Stimulated activated CD8-positive, alpha-beta memory T cell treated with anti-CD3 and anti-CD28 coated beads, Interleukin-15, amount 100 ng/mL, for 4 hours (primary cell): ENCODE measurements at places on chromosomes 4 and X.

GRCh38 chrX:53713987-53714579, 27.6 kb upstream of the HUWE1 start:
- DNase-seq, result no peak

DNA sequence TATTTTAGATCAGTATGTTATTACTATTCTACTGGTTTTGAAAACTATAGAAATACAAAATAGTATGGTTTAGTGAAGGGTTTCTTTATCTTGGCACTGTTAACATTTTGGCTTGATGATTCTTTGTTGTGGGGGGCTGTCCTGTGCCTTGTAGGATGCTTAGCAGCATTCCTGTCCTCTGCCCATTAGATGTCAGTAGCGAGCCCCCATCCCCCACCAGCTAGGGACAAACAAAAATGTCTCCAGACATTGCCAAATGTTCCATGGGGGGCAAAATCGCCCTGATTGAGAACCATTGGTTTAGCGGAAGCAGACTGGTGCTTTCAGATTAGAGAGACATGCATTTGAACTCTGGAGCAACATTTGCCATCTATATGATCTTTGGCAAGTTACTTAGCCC, 23.3 kb downstream of the SPARCL1 start:
- no peak for DNase-seq

DNA sequence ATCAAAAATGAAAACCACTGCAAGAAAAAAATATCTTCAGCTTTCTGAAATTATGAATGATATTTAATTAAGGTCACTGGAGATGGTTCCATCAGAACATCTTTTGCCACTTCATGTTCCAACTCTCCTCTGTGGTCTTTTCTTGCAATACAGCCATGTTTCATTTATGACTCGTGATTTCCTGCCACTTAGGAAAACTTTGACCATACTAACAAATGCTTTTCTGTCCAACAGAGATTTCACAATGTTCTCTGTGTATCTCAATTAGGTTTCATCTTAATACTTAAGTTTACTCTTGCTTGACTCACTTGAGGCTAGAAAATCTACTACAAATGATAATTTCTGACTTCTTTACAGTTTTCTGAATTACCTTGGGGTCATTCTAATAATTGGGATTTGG, 330.9 kb downstream of the CXXC4 start:
- DNase-seq, result no peak

DNA sequence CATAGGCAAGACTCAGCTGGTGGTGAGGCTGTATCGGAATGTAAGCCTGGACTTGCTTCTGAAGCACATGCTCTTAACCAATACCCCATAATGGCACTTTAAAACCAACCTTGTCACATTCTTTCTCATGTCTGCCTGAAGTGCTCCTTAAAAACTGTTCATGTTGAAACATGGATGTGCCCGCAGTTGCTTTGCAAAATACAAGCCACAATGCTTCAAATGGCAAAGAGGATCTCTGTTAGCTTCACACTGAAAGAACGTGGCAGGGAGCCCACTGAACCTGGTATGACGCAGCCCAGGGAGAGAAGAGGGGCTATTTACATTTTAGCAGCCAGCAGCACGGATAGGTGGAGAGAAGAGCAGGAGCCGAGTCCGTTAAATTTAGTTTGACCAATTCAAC, 29.3 kb downstream of the SOD3 start:
- no peak for DNase-seq

- no peak for DNase-seq
Observed at GRCh38 chr4:75723163-75724065, 963 bp upstream of the USO1 start.

- DNase-seq, result no peak
Observed at GRCh38 chr4:99252746-99253145, 33.7 kb upstream of the ADH6 start.

DNA sequence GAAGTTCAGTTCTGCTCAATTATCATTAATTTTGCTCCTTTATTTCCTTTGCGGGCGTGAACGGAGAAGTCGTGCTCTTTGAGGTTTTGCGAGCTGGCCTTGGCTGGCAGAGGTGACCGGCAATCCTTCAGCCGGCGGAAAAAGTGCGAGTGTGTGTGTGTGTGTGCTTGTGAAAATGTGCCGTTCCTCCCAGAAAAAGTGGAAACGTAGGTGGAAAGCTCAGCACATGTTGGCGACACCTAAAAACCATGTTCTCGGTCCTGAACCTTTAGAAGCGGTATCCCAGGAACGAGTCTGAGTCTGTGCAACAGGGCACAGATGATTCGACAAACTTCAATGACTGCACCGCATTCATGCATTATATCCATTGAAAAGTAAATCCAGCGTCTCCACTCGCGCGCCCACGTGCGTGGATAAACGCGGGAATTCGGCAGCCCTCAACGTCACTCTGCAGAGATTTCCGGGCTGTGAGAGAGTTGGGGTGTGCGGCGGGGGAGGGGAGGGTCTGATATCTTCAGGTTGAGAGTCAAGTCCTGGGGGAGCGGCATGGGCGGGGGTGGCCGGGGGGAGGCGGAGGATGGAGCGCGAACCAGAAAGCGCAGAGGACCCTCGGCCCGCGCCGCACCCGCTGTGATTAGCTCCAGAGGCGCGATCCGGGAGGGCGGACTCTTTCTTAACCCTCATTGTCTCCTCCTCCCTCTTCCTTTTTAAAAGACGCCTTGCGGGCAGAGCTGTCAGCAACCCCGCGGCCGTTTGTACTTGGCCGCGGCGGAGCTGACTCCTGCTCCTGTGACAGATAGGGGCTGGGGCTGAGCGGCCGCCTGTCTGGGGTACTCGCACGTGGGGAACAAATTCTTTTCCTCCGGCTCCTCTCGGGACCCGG, at the start of gene SHISA3:
TSS of gene SHISA3 (plus strand) at position 737 of the 883 bp plus-strand sequence. CDS start 569 bp downstream, outside the sequence.
- no peak for DNase-seq

- no peak for DNase-seq
Observed at GRCh38 chr4:41452484-41453225, 85.3 kb upstream of the LIMCH1 start.
